ENCODE measurements at places on chromosomes 4 and X. TPM values are rescaled to one million over a fixed set of nuclear protein-coding genes. Genes with fewer than 3 reads are reported as not detected.

Gene HS6ST2
- total RNA-seq: not detected

Gene SPIN3
- 13.5 TPM for total RNA-seq

Gene MGAT4D
- total RNA-seq: not detected

Gene ZNF711
- total RNA-seq: 1.1 TPM

Gene AASDH
- total RNA-seq: 12.9 TPM

Gene CFAP99
- 0.12 TPM for total RNA-seq

Gene SAGE1
- not detected for total RNA-seq

Gene OPN1MW2
- total RNA-seq: not detected

Gene TGIF2LX
- not detected for total RNA-seq

Gene VCX
- total RNA-seq: not detected

Gene KLHL34
- total RNA-seq: 4.4 TPM

Gene AREG
- 0.36 TPM for total RNA-seq

Gene OCIAD2
- 97.5 TPM for total RNA-seq

Gene GAGE13
- total RNA-seq: not detected

Gene FAM156A
- 17.7 TPM for total RNA-seq

Gene PNMA6F
- total RNA-seq: not detected

Gene HUWE1
- total RNA-seq: 180 TPM

Gene HTN1
- total RNA-seq: not detected

Gene CT45A5
- total RNA-seq: not detected

Gene PAGE1
- total RNA-seq: not detected

Gene CYLC1
- total RNA-seq: not detected

Gene KDR
- total RNA-seq: not detected

Gene FSTL5
- not detected for total RNA-seq

Gene TLR8
- 0.46 TPM for total RNA-seq

Gene UGT2B15
- total RNA-seq: not detected

Gene PRR32
- not detected for total RNA-seq

Gene XPNPEP2
- total RNA-seq: 0.66 TPM

Gene UBA1
- 109 TPM for total RNA-seq

Gene AKAP14
- total RNA-seq: not detected

Gene CCDC110
- 1.0 TPM for total RNA-seq

Gene RPL34
- 3,215 TPM for total RNA-seq

Gene CNKSR2
- 14.3 TPM for total RNA-seq

Gene KLF8
- 0.38 TPM for total RNA-seq

Gene AFAP1
- total RNA-seq: 9.6 TPM

Gene FAM114A1
- not detected for total RNA-seq

Gene ACE2
- not detected for total RNA-seq

Gene PLXNB3
- total RNA-seq: 1.6 TPM

All from naive thymus-derived CD4-positive, alpha-beta T cell (primary cell).